ENCODE measurements at places on chromosomes 1 and 21. TPM values are rescaled to one million over a fixed set of nuclear protein-coding genes. Genes with fewer than 3 reads are reported as not detected.

DNA sequence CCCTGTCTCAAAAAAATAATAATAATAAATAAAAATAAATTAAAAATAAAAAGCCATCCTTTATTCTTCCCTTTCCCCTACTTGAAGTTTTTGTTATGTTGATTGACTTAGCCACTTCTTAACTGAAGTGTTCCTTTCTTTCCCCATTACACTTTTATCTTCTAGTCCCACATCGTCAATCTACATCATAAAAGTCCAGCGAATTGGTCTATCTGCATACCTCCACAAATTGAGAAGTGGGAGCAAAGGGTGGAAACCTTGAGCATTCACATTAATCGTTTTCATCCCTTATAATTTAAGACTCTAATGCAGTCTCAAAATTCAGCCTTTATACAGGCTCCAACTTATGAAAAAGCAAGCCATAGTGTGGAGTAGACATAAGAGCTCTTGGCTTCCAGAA, 6.5 kb upstream of the ZYG11A start:
- no peak for DNase-seq

- DNase-seq: no peak
These were observed at the start of gene LAMB3 for GRCh38 chr1:209652121-209652735. LAMB3 (minus strand) TSS chr1:209652425; CDS start chr1:209650944, 1,481 bp downstream.

DNA sequence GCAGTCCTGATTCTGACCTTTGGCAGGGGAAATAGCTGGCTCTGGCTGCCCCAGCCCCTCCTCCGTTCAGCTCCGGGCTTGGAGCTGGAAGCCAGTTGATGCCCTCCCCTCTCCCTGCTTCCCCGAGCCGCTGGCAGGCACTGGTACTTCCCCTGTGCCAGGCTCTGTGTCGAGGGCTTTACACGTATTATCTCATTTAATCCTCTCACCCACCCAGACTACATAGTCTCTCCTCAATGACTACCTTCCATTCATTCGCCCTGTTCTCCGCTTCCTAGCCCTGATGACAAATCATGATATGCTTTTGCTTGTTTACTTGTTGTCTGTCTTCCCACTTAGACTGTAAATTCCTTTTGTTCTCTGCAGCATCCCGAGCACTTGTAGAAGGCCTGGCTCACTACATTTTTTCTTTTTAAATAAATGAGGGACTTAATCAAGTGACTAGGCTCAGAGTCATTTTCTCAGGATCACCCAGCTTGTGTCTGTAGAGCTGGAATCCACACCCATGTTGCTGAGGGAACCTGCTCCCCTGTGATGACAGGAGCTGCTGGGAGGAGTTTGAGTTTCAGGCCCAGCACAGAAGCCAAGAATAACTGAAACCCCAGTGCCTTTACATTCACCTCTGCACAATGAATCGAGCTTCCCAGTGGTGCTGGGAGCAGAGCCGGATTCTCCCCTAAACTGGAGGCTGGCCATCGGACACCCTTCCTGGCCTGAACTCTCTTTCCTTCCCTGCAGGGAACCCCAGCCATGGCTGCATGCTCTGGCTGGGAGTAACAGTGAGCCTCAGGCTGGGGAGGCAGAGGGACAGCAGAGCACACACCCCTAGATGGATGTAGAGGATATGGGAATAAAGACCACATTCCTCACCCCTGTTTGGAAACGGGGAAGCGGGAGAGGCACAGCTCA, 58.3 kb downstream of the UBIAD1 start:
- DNase-seq: no peak

Gene GCLM
- 6.4 TPM for total RNA-seq

- DNase-seq: peak; percentile 11
These were observed 95.6 kb upstream of the C8B start for GRCh38 chr1:57061369-57061768.

DNA sequence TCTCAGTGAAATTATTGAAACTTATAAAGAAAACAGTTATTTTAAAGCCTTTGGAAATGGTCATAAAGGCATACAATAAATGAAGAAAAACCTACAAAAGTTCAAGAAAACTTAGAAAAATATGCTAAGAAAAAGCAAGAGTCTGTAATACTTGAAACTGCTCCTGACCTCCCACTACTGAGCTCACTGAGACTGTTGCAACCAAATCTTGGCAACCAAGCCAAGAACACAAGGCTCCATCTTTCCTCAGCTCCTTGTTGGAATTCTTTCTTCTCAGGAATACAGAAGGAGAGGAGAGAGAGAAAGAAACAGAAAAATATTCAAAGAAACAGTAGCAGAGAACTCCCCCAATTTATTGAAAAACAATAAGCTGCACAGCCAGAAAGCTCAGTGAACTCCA, 160.5 kb downstream of the RASAL2 start:
- no peak for DNase-seq

Gene GJA8
- not detected for total RNA-seq

DNA sequence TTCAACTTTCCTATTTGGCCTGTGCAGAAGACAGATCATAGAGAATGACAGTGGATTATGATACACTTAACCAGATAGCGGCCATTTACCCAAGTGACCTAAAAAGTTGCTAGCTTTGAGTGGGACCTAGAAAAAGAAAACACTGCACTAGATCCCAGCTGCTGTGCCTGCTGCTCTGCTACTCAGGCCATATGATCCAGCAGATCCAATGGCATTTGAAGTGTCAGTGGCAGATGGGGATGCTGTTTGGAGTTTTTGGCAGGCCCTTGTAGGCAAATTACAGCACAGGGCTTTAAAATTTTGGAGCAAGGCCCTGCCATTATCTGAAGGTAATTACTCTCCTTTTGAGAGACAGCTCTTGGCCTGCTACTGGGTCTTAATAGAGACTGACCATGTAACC, 74.0 kb upstream of the KCNE2 start:
- DNase-seq: no peak

GRCh38 chr1:204704794-204705492, 19.4 kb upstream of the LRRN2 start:
- no peak for DNase-seq

GRCh38 chr1:221098471-221099405, 219.5 kb downstream of the HLX start:
- no peak for DNase-seq

- no peak for DNase-seq
These were observed 39.6 kb upstream of the PRSS38 start for GRCh38 chr1:227775841-227776240.

DNA sequence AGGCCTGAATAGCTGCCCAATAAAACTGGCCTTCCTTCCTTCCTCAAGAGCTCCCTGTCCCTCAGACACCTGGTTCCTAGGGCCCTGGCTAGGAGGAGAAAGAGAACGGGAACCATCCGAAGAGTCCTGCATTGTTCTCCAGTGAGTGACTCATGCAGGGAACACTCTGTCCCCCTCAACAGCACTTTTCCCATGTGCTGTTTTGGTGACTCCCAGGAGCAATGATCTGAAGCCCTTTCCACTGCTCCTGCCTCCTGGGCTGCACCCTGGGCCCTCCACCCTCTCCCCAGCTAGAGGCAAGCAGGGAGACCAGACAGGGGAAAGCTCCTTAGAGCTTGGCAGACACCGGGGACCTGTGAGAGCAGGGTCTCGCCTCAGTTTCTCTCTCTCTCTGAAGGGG, 18.9 kb downstream of the TNNT2 start:
- no peak for DNase-seq

DNA sequence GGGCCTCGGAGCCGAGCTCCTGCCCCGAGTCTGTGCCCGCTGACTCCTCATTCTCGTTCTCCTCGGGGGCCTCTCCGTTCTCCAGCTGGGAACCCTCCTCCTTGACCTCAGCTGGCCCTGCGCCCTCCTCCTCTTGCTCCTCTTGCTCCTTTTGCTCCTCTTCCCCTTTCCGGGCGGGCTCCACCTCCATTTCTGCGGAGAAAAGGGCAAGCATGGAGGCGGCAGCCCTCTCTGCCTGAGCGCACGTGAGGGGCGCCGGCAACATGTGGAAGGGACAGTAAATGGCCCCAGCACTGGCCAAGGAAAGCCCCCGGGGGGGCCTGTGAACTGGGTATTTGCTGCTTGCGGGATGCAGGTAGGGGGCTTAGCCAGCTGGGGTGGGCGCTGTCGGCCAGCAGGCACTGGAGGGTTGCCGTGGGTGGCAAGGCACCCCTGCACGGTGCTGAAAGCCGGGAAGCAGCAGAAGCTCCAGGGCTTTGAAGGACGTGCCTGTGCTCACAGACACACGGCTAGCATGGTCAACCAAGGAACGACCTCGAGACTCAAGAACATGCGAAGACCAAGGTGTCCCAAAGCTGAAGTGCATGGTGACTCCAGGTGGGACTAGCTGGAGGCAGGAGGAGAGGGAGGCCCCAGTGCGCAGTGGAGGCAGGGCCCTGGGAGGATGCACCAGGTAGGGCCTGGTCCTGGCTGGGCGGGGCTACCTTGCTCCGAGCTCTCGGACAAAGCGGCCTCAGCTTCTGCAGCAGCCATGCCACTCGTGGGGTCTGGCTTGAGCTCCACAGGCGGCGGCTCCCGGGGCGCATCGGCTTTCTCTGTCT, 30.7 kb downstream of the ZBTB17 start:
- no peak for DNase-seq

- DNase-seq: no peak
These were observed 56.8 kb upstream of the GNG12 start for GRCh38 chr1:67889953-67890567.

DNA sequence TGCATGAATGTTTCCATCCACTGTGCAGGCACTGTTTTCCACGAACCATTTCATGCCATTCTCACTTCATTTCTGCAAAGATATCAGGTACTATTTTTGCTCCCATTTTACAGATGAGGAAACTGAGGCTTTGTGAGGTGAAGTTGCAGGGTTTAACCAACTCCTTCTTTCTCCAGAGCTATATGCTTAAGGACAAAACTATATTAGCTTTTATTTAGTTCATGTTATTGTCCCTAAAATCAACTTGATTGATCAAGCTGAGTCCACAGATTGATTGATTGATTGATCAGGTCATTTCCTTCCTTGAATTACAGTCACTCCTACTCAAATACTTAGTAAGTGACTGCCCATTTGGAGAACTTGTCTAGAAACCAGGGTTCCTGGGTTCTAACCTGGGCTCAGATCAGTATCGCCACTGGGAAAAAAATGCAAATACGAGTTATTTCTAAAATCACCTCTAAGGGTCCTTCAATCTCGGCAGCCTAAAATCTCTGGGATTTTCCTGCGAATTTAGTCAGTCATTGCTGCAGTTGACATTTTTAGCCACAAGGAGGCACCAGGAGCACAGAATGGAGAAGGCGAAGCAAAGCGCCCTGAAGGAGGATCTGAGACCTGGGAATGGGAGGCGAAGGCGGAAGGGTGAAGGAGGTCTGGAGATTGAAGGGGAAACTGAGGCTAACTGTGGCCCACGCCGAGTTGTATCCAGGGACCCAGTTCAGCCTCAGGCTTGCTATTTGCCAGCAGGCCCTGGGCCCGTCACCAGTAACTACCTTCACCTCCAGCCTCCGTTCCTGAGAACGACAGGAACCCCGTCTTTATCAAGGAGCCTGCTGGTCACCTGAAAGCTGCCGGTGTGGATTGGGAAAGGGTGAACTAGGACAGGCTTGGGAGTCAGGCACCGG, 14.3 kb upstream of the MUL1 start:
- peak; percentile 76 for DNase-seq

Gene UBE2U
- not detected for total RNA-seq

GRCh38 chr1:22038036-22038435, 14.5 kb upstream of the CDC42 start:
- DNase-seq: no peak

GRCh38 chr1:95252422-95252821, 18.4 kb downstream of the RWDD3 start:
- no peak for DNase-seq

GRCh38 chr1:64171797-64172281, 31.6 kb upstream of the UBE2U start:
- DNase-seq: no peak

Gene IL10
- 0.18 TPM for total RNA-seq

GRCh38 chr21:45111703-45112102, 37.3 kb downstream of the ADARB1 start:
- DNase-seq: no peak

GRCh38 chr1:201493757-201494617, 12.9 kb downstream of the CSRP1 start:
- DNase-seq: no peak

Gene MAP1LC3C
- 1.00 TPM for total RNA-seq

GRCh38 chr1:182248721-182249120, 142.9 kb downstream of the GLUL start:
- no peak for DNase-seq

GRCh38 chr1:87462894-87463293, 134.2 kb downstream of the LMO4 start:
- no peak for DNase-seq

- no peak for DNase-seq
These were observed 519.2 kb upstream of the ZP4 start for GRCh38 chr1:238409932-238410331.

- DNase-seq: no peak
These were observed 381.1 kb upstream of the NCAM2 start for GRCh38 chr21:20617130-20617529.

GRCh38 chr1:180899262-180899661, 13.4 kb upstream of the KIAA1614 start:
- DNase-seq: no peak

Gene C8B
- total RNA-seq: not detected

DNA sequence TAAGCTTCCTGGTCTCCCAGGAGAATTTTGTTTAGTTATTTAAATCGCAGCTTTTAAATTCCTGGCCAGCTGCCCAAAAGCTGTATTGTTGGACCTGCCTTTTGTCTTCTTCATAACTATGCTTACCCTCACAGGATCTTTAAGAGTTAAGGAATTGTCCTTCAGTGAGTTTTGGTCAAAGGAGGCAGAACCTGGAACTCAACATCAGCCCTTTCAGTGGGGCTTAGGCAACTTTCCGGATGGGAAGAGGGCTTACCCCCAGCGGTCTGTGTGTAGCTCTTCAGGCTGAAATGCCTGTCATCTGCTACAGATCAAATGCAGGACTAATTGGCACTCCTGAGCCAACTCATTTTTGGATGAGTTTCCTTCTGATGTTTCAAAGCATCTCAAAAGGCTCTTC, 402.6 kb downstream of the SIPA1L2 start:
- no peak for DNase-seq

DNA sequence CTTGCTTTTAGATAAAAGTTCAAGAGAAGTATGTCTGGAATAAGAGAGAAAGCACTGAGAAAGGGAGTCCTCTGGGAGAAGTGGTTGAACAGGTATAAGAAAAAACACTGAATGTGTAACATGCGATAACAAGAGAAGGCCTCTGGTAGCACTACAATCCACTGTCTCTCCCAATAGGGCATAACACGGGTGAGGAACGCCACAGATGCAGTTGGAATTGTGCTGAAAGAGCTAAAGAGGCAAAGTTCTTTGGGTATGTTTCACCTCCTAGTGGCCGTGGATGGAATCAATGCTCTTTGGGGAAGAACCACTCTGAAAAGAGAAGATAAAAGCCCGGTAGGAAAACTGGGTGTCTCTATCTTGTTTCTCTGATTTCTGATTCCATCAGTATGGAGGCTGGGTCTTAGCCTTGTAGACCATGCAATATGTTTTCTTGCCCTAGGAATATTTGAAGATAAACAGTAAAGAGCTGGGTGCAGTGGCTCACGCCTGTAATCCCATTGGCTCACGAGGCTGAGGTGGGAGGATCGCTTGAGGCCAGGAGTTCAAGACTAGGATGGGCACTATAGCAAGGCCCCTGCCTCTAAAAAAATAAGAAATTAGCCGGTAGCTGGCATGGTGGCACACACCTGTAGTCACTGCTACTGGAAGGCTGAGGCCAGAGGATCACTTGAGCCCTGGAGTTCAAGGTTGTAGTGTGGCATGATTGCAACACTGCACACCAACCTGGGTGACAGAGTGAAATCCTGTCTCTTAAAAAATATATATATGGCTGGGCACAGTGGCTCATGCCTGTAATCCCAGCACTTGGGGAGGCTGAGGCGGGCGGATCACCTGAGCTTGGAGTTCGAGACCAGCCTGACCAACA, 40.4 kb downstream of the DAP3 start:
- peak; percentile 17 for DNase-seq

GRCh38 chr1:182041615-182042014, 19.9 kb downstream of the ZNF648 start:
- DNase-seq: no peak
